NCI-H524 treated with DMSO at 0.1 percent for 48 hours (cell line): ENCODE measurements at places on chromosomes 1 and 21.

GRCh38 chr1:226371866-226372490 lies 35.9 kb downstream of the PARP1 start:
- no peak for DNase-seq

DNA sequence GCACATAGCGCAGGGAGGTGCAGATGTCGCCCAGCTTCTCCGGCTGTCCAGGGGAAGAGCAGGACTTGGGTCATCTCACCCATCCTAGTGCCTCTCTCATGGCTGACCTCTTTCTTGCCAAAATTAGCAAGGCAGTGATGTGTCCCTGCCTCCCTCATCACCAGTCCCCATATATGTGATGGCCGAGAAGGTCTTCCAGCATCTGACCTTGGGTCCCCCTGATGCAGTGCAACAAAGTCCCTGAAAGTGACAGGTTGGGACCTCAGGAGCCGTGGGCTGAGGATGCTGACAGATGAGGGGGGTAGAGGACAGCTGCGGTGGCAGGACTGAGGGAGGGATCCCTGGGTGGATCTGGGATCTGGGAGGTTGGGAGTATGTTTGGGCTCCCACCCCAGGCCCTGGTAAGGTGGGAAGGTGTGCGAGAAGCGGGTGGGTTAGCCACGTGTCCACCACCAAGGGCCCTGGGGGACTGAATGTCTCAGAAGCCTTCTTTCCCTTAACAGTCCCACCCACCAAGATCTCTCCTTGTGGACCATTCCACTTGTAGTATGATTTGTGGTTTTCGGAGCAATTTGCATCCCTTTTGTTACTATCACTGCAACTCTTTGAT lies 109.7 kb downstream of the SYT2 start:
- no peak for DNase-seq

DNA sequence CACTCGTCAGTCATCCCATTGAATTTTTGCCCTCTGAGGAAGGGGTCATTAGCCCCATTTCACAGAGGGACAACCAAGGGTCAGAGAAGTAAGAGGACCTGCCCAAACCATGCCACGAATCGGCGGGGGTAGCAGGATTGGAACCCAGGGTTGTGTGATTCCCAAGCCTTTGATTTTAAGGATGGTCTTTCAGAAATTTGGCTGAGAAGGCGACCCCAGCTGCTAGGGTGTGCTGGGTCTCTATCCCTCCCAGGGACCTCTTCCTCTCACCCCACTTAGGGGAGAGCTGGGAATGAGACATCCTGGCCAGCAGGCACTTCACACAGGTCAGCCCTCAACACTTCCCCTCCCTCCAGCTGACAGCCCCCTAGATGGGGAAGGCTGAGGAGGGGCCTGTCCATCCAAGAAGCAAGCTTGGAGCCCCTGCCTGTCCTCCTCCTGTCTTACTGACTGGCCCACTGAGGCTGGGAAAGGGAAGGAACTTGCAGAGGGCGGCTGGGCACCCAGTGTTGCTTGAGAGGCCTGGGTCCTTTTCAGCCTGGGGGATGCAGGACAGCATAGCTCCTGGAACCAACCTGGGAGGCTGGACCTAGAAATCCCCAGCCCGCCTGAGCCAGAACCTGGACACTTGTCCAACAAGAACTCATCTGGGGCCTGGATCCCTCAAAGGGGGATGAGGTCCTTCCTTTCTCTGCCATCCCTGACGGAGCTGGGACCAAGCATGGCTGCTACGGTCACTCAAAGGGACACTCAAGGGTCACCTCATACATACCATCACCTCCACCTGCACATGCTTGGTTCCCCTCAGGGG lies 1.7 kb downstream of the SDC3 start:
- DNase-seq: no peak

- no peak for DNase-seq
Observed at GRCh38 chr1:234973426-234974250, 155.0 kb downstream of the TOMM20 start.

GRCh38 chr1:52613636-52614373 lies 11.6 kb downstream of the GPX7 start:
- DNase-seq: no peak

- no peak for DNase-seq
Observed at GRCh38 chr1:156128654-156129597, 14.4 kb downstream of the LMNA start.

GRCh38 chr1:39738622-39739366 lies at the start of gene PPIE:
Gene PPIE, plus strand, starts transcription at chr1:39738882. Its CDS starts 19 bp downstream, at chr1:39738901.
- DNase-seq: peak; percentile 62

DNA sequence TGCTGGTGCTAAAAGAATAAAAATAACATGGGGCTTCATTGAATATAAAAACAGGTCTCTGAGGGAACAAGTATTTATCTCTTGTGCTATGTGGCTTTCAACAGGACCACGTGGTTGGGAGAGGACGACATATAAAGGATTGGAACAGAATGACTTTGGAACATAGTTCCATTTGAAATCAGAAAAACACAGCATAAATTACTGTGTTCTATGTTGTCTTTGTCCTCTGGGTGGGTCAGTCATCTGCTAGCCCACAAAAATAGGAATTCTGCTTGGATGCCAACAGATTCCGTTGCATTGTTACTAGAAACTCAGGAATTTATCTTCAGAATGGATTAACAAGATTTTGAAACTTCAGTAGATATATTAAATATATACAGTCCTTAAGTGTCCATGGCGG lies 5.9 kb downstream of the CEP85 start:
- DNase-seq: no peak

- DNase-seq: no peak
Observed at GRCh38 chr1:12359359-12360133, 129.7 kb downstream of the VPS13D start.

DNA sequence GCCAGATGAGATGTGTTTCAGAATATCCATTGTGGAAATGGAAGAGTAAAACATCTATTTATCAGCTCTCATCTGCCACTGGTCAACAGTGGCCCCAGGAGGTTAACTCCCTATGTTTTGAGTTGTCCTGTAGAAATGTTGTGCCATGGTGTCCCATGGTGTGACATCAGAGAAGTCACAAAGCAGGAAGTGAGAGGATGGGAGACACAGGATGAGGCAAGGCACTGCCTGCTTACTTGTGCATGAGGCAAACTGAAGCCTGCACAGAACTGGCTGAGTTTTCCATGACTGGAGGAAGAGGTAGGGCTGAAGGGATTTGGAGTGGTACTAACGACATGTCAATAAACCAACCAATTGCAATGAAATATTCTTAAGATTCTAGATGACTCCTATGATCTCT lies 131.5 kb upstream of the ZNF644 start:
- no peak for DNase-seq

DNA sequence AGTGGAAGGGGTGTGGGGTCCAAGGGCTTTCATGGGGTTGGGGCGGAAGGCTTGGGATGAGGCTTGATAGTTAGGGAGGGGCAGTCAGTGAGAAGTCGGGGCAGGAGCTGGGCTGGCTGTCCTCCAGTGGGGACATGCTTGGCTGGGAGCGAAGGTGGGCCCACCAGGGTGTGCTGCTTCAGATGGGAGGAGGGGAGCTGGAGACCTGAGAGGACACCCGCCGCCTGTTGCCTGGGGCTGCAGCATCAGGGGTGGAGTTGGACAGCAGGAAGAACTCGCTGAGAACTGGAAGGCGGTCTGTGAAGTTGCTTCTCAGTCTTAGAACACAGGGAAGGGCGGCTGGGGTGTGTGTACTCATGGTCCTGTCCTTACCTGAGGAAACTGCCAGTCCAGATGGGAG lies 1.6 kb downstream of the THEM5 start:
- DNase-seq: no peak

- no peak for DNase-seq
Observed at GRCh38 chr1:154961207-154962155, at the start of gene PYGO2. Gene PYGO2, minus strand, starts transcription at chr1:154961782. Its CDS starts 206 bp downstream, at chr1:154961576.

- DNase-seq: no peak
Observed at GRCh38 chr1:107777664-107778047, 187.3 kb downstream of the VAV3 start.

DNA sequence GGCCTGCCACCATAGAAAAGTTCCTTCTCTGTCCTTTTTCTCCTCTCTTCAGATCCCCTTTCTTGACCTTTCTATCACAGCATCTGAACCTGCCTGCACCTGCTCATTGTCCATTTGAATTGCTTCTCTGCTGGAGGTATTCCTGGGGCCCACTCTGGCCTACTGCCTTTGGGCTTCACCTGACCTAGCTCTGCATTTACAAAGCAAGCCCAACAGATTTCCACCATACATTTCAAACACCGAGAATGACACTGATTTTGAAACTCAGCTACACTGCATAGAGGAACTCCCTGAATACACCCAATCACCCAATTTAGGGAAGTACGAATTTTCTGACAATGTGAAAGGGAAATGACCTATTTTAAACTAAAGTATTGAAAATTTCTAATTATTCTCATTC lies 284.5 kb upstream of the USP25 start:
- no peak for DNase-seq

- DNase-seq: peak; percentile 48
Observed at GRCh38 chr1:25569597-25570396, 26.4 kb downstream of the LDLRAP1 start.

DNA sequence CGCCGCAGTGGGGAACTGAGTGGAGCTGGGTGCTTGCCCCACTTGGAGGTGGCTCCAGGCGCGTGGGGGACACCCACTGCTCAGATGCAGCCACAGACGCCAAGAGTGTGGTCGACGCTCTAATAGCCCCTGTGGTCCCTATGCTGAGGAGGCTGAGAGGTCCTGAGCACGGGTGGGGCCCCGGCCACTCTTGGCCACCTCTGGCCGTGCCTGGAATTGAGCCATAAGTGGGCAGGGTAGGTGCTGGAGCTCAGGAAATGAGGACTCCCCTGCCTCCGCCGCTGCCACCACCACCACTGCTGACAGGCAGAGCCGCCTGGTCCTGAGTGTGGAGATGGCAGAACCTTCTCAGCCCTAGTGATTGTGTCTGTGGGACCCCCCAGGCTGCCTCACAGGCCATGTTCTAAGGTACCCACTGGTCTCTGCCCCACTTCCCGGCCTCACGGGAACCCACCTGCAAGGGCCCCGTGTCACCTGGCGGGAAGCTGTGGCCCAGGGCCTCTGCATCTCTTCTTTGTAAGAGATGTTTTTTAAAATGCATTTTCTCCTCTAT lies 34.6 kb upstream of the DIP2A start:
- DNase-seq: no peak

- DNase-seq: no peak
Observed at GRCh38 chr1:24908591-24909259, 21.4 kb downstream of the RUNX3 start.

DNA sequence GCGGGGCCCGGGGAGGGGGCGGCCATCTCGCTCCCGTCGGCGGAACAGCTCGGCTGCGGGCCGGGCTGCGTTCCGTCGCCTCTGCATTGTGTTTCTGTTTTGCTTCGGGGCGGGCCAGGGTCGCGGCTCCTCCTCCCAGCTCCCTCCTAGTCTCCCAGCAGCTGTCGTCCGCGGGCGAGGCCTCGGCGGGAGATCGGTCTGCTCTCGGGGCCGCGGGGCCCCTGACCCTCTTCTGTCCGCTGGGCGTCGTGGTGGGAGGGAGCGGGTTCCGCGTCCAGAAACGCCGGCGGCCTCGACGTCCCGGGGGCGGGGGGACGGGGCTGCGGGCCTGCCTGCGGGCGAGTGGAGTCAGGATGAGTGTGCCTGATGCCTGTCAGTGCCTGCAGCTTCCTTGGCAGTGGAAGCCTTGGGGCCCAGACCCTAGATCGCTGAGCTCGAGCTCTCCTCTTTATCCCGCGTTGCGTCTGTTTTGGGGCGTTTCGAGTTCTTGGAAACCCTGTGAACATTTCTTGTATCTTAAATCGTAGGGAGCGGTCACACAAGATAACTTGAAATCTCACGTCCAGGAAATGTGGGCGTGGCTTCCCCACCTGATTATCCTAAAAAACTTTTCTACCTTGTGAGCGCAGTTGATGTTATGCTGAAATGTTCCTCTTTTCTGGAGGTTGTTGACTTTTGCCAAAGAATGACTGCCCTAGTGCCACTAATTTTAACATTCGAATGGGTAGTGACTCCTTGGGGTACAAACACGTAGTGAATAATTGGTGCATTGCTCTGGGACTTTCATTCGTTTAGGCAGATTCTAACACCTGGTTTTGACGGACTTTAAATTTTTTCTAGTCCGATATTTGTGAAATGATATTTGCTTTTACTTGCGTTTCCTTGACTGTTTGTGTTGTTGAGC lies 676 bp downstream of the MORC3 start:
- peak; percentile 27 for DNase-seq

GRCh38 chr1:1470626-1471388 lies 758 bp upstream of the ATAD3B start:
- DNase-seq: no peak

- no peak for DNase-seq
Observed at GRCh38 chr21:35658242-35658641, 402.1 kb downstream of the SETD4 start.
